ENCODE measurements at places on chromosomes 6 and 20. TPM values are rescaled to one million over a fixed set of nuclear protein-coding genes. Genes with fewer than 3 reads are reported as not detected.

Gene PXT1
- not detected for total RNA-seq

Gene FAM217A
- not detected for total RNA-seq

Gene RGL2
- total RNA-seq = 44.0 TPM

Gene SLC32A1
- not detected for total RNA-seq

Gene THBD
- 11.1 TPM for total RNA-seq

Gene SIRPD
- not detected for total RNA-seq

Gene SIRPB2
- 1.2 TPM for total RNA-seq

Gene KCNG1
- 5.6 TPM for total RNA-seq

Gene HIVEP1
- total RNA-seq = 38.5 TPM

Gene PAX1
- not detected for total RNA-seq

Gene DNAH8
- total RNA-seq = 1.5 TPM

Gene TCF15
- total RNA-seq = 0.42 TPM

Gene BHLHE23
- 0.26 TPM for total RNA-seq

Gene PNISR
- 268 TPM for total RNA-seq

Measured in urinary bladder (tissue), 4 donors.